Mesothelial cell of epicardium (in vitro differentiated cells): ENCODE measurements at places on chromosomes 3 and 15.

DNA sequence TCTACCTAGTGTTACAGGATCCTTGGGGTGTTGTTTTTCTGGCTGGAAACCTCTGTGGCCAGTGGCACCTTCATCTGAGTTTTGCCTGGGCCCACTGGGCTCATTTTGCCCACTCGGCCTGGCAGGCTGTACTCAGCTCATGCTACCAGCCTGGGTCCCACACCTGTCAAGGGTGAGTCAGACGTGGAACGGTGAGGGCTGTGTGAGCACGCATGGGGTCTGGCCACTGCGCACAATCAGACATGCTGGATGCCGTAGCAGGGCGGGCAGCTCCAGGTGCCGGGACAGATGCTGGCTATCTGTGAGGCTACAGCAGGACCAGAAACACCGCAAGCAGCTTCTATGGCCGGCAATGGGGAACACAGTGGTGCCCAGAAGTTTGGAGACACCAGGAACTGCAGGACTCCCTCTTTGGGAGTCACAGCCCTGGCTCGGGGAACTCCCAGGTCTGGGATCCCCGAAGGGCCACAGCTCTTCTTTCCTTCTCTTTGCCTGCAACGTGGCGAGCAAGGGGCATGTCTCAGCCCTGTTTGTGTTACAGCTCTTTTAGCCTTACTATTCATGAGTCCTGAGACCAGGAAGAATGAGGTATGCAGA lies 35.9 kb upstream of the DNAJC13 start:
- DNase-seq = no peak

DNA sequence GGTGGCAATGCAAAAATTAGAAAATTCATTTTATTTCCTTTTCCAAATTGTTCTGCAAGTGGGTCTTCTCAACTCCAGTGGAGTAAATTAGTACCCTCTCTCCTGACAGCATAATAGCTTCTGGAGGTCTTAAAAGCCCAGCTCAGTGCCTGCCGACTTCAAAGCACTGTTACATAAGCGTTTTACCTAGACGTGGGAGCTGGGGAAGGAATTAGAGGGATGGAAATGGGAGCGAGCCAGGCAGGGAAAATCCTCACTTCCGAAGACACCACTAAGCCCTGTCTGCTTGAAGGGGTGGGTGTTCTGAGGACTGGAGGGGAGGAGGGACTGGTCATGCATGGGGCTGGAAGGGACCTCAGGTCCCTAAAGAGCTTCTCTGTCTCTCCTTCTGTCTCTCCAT lies 77.2 kb upstream of the SLC6A1 start:
- DNase-seq = no peak

DNA sequence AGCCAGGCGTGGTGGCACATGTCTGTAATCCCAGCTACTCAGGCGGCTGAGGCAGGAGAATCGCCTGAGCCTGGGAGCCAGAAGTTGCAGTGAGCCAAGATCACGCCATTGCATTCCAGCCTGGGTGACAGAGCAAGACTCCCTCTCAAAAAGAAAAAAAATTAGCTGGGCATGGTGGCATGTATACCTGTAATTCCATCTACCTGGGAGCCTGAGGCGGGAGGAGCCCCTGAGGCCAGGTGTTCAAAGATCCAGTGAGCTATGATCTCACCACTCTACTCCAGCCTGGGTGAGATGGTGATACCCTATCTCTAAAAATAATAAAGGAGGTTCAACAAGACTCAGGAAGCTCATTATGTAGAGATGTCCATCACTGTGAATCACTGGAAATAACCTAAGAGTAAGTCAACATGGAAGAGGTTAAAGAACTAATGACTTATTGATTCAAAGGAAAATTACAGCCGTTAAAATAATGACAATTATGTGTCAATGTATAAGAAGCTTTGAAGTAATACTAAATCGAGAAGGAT lies 19.8 kb upstream of the RAB7A start:
- DNase-seq = no peak

DNA sequence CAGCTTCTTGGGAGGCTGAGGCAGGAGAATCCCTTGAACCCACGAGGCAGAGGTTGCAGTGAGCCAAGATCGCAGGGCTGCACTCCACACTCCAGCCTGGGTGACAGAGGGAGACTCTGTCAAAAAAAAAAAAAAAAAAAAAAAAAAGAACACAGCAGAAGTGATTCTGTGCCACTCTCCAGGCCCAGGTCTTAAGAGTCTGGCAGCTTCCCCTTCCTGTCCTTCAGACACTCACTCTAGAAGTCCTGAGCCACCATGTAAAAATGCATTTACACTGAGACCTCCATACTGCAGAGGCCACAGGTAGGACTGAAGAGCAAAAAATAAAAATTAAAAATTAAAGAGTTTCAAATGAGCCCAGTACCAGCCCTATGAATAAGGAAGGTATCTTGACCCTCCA lies 11.8 kb upstream of the CDV3 start:
- no peak for DNase-seq

- peak; percentile 58 for DNase-seq
Measured at GRCh38 chr3:134601539-134602439, 49.0 kb downstream of the KY start.
